ENCODE measurements at places on chromosomes 1 and 21.

GRCh38 chr1:239805851-239806772 is 285.6 kb upstream of the FMN2 start:
- DNase-seq: peak; percentile 81

DNA sequence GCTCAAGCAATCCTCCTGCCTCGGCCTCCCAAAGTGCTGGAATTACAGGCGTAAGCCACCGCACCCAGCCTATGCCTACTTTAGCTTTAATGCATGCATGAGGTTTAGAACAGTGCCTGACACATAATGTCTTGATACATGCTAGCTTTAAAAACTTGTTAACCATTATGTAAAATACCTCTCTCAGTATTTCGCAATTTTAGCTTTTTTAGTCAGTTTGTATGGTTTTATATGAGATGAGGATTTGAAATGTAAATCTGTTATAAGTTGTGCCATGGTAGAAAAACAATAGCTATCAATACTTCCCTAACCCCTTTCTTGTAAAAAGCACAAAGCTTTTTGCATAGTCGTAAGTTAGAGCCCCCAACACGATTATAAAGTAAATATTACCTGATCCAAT is 4.7 kb upstream of the AKNAD1 start:
- no peak for DNase-seq

DNA sequence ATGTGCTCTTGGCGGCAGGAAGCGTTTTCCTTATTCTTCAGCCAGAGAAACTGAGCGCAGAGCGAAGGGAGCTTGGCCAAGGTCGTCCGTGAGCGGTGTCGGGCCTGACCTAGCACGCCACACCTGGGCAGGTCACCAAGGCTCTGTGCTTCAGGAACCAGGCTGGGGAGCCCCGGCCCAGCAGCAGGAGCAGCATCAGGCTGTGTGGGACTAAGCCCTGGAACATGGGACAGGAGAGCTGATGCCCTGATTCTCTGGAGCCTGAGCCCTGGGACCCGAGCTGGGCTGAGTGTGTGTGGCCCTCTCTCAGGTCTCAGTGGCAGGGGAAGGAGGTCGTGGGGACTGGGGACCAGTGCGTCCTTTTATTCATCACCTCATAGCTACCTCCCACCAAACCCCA is 65.2 kb upstream of the ABCG1 start:
- DNase-seq: no peak

DNA sequence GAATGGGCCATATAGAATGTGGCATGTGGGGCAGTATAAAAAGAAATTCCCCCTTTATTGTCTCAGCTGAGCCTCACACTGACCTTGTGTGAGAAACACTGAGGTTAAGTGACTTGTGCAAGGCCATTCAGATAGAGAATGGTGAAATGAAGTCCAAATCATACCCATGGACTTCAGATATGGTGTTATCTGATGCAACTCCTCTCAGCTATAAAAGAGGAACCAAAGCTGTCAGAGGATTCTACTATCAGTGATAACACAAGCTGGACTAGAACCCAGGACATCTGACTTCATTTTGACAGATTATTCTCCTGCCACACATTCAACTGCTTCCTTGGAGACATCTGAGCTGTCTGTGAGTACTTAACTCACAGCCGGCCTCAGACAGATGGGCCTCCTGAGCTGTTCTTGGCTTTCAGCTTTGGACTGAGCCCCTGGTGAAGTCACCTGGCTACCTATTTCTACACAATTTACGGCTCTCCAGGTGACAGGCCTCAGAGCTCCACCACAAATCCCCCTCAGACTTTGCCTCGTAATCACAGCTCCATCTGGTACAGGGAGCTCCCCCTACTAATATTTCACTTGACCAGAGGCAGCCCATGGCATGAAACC is 104.6 kb downstream of the PLXNA2 start:
- no peak for DNase-seq

GRCh38 chr1:85149805-85150204 is 51.0 kb downstream of the SYDE2 start:
- DNase-seq: no peak

DNA sequence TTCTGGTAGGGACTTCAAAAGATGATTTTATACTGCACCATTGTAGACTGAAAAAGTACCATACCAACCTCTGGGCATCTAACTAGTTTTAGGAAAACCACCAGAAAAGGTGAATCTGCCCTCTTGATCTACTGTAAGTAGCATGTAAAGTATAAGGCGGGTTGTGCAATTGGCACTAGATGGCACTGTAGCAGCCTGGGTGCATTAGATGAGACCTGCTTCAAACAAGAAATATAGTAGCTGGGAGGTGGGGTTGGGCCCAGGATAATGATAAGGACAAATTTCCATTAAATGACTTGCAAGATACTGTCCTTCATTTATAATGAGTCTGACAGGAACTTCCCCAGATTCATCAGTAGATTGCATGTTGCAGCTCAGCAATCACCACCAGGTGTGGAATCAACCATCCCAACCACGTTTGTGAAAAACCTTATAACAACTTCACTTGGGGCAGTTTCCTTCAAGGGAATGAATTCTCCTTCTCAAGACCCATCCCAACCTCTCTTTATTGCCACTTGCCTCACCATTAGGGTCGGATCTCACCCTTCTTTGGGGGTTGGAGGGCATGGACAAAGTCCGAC is 37.3 kb upstream of the IL10 start:
- DNase-seq: peak; percentile 32

GRCh38 chr21:18959817-18960216 is 556.2 kb upstream of the TMPRSS15 start:
- no peak for DNase-seq

- DNase-seq: no peak
These were observed 6.3 kb upstream of the PADI1 start for GRCh38 chr1:17198476-17199258.

DNA sequence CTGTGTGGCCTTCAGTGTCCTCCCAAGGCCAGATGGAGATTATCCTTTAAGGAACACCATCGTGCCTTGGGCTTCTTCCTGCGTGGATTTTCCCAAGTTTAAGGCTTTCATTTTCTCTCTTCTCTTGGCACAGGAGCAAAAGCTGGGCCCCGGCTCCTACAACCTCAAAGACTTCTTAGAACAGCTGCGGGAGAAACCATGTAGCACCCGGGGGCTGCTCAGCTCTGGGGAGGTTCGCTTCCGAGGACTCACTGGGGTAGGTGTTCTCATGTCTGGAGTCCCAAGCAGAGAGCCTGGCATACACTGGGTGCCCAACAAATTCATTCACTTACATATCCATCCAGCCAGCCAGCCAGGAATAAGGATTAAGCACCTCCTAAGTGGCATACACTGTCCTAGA is 6.6 kb upstream of the TTC22 start:
- no peak for DNase-seq

- DNase-seq: no peak
These were observed 329.2 kb downstream of the PTPRU start for GRCh38 chr1:29565490-29565889.

GRCh38 chr1:72296501-72296900 is 14.2 kb upstream of the NEGR1 start:
- no peak for DNase-seq

DNA sequence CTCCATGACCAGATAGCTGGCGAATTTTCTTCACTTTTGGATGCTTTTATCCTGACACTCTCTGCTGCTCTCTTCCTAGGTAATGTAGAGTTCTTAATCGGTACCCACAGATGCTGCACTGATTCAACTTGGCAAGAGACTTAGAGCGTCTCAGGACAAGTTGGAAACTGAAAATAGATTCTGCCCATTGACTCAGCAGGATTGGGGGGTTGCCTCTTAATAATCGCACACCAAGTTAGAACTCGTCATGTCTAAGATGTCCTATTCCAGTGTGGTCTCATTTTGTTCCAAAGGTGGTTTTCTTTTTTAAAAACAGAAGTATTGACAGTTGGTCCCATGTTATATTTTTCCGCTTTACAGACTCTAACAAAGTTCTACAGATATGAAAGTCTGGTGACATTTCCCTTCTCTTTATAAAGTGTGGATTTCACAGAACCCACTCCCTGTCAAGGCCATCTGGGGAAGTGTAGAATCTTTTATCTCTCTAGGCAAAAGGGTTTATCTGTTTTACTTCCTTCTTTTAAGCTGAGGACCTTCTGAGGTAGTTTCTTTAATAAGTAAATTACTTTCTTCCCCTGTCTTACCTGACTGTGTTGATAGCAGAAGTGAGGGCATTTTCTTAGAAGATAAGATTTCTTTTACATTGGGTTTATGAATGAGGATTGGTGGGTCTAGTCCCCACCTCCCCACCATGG is 12.1 kb upstream of the DIPK1A start:
- DNase-seq: no peak

All from astrocyte of the hippocampus (primary cell).